ENCODE measurements at places on chromosomes 4 and X.

GRCh38 chr4:177579649-177580048 lies 137.4 kb upstream of the AGA start:
- DNase-seq: no peak

DNA sequence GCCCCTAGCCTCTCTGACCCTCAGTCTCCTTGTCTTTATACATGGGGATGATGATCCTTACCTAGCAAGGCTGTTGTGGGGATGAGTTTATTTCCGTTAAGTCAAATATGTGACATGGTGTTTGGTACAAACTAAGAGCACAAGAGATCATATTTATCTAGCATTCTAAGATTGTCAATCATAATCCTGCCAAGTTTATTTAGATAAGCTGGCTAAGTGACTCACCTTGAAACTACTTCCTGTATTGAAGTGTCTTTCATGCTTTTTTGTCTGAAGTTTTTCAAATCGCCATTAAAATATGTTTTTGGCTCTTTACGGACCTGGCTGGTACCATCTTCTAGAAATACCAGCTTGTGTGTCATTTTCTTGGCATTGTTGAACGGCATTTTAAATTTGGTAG lies 30.7 kb downstream of the MAP7D3 start:
- no peak for DNase-seq

DNA sequence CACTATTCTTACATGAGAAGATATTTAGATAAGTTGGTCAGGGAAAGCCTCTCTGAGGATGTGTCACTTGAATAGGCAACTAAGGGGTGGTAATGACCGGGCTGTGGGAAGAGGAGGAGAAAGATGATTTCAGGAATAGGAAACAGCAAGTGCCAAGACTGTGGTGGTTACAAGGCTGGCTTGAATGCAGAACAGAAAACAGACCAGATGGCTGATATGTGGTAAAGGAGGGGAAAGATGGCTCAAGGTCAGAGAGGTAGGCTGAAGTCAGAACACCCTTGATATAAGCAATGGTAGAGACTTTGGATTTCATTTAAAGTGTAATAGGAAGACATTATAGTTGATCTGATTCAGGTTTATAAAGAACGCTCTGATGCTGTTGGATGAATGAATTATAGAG lies 15.0 kb downstream of the TLR7 start:
- no peak for DNase-seq

GRCh38 chr4:74777531-74777930 lies 16.8 kb downstream of the BTC start:
- no peak for DNase-seq

- DNase-seq: no peak
These were observed 368.0 kb upstream of the AGA start for GRCh38 chr4:177810220-177810619.

DNA sequence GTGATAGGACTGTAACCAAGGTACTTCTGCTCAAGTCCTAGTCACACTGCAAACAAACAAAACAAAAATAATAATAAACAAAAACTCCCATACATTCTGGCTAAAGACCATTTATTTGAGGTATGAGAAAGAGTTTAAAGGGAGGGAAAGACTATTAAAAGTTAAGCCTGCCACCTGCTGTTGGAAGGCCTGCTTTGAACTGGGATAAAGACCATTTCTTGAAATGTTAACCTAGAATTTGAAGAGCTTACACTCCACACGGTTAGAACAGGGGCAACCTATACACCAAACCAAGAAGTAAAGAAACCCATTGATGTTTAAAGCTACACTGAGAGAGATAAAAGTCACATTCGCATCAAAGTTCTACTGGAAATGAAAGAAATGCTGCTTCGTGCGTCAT lies 548.7 kb upstream of the DIPK2B start:
- DNase-seq: no peak

DNA sequence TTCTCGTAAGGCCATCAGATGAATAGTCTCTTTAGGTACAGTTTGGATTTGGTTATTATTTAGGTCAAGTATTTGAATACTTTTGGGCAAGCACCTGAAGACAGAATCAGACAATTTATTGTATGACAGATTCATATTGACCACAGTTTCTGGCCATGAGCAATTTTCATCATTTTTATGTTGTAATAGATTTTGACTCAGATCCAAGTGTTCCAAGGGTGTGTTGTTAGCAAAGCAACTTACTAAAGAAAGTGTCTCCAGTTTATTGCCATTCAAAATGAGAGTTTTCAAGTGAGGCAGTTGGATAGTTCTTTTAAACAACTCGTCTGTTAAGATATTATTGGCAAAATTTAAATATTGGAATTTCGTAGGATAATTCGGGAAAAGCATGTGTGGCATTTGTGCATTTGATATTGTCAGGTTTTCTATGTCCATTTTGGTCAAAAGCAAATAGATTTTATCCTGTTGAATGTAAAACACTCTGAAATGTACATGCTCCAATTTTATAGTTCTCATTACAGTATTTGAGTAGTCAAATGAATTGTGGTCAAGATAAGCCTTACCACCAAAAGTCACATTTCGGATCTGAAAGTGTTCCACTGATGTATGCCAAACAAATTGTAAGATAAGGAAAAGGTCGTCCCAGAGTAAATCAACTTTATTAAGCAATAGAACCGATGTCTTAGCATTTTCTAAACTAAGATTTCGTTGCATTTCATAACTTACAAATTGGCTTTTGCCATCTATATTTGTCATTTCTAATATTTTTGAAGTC lies 8.4 kb downstream of the TLR10 start:
- DNase-seq: no peak

DNA sequence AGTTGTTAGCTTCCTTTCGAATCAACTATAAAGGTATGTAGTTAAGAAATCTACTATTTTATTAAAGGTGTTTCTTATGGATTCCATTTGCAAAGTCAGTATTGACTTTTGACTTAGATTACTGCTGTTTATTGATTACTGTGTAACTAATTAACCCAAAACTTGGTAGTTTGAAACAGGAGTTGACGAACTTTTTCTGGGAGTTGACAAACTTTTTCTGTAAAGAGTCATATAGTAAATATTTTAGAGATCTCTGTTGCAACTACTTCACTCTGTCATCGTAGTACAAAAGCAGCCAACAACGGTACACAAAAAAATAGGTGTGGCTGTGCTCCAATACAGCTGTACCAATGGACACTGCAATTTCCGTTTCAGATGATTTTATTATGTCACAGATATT lies 30.2 kb downstream of the AGA start:
- DNase-seq: no peak

DNA sequence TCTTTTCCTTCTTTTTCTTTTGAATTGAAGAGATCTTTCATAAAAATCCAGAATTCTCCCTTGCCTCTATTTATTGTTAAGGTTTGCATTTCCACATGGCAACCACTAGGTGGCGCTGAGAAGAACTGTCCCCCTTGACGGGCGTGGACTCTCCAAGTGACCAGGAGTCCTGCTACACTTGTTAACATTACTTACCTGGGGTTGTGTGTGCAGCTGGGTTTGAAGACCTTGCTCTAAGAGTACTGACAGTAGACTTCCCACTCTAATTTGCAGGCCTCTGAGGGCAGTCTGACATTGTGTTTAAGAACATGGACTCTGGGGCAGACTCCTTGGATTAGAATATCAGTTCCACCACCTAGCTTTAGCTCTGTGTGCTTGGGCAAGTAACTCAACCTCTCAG lies 52.8 kb downstream of the GPRIN3 start:
- DNase-seq: peak; percentile 34

GRCh38 chrX:72532366-72532765 lies 40.3 kb downstream of the HDAC8 start:
- no peak for DNase-seq

- peak; percentile 81 for DNase-seq
These were observed 1.8 kb downstream of the ARHGAP4 start for GRCh38 chrX:153924149-153924861.

GRCh38 chrX:153867139-153867538 lies 18.8 kb downstream of the L1CAM start:
- DNase-seq: peak; percentile 4

- DNase-seq: no peak
These were observed 83.9 kb upstream of the MSX1 start for GRCh38 chr4:4775493-4776004.

DNA sequence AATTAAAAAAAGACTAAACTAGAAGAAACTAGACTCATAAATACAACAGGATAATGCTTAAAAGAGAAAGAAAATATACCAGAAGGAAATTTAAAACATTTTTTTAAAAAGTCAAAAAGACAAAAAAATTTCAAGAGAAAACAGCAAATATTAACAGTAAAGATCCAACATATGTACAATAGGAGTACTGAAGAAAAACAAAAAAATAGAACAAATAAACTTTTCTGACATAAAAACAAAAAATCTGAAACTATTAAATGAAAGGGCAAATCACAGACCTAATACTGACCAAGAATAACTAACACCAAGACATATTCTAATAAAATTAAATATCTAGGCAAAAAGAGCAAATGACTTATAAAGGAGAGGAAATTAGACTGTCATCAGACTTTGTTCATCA lies 11.5 kb downstream of the DNAJB14 start:
- no peak for DNase-seq

DNA sequence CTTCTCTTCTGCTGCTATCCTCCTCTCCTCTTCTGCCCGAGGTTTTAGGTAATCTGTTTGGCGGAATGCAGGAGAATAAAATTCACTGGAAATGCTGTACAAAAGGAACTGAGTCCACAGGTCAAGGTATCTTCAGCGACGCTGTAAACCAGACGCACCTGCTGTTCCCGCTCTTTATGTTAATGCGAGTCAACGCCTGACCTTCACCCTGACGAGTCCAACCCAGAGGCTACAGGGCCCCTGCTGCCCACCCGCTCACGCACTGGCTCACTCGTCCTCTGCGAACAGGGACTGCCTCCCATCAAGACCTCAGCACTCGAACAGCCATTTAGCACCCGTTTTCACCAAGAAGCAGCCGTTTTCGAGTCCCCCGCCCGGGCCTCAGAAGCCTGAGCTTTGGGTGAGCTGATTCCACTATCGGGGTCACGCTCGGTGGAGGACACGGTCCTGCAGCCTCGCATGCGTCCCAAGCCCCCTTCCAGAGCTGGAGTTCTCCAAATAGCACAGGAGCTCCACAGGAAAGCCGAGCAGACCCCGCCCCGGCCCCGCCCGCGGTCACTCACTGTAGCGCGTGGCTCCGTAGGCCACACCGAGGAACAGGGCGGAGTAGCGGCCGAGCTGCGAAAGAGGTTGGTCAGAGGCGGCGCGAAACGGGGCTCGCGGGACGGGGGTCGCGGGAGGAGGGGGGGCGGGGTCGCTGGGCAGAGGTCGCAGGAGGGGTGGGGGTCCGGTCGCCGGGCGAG lies 556 bp downstream of the ATP5ME start:
- DNase-seq: peak; percentile 51

- DNase-seq: no peak
These were observed 23.0 kb downstream of the FLNA start for GRCh38 chrX:154351183-154352011.

DNA sequence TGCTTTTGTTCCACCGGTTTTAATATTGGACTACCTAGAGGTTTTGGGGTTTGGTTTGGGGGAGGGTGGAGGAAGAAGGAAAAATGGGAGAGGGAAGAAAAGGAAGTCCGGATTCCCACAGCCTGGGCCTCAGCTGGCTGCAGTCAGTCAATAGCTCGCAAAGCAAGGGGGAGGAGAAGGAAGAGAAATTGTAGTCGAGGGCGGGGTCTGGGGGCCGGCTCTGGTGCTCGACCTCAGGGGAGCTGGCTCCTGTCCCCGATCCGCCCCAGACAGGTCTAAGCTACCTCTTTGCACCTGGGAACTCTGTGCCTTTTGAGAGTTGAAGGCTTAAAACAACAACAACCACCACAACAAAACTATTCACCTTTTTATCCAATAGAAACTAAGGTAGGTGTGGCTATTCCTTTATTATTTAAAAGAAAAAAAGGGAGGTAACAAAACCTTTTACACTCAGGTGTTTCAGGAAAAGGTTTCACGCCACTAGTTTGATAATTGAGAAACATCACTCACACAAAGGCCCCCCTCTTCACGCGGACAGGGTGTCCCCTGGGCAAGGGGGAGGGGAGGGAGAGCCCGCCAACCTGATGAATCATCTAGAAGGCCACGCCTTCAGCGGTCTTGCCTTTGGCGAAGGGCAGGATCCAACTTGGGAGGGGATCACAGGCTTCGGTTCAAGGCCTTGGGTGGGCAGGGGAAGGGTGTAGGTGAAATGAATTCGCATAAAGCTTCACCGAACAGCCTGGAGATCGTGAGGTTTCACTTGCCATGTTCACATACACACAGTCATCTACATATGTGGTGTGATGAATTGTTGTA lies 1.6 kb upstream of the LNX1 start:
- no peak for DNase-seq

- no peak for DNase-seq
These were observed 86.8 kb downstream of the CAMK2D start for GRCh38 chr4:113674733-113675132.

DNA sequence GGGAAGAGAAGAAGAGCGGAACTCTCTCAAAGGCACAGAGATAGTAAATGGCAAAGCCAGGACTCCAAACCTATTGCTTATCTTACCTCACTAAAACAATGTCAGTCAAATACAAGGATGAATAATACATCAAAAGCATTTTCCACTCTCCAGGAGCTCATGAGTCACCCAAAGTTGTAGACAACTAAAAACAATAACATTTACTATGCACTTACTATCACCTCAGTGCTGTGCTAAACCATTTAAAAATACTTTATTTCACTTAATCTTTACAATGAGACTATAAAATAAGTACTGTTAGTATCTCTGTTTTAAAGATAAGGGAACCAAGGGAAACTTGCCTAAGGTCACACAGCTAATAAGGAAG lies 163.2 kb upstream of the SPANXC start:
- no peak for DNase-seq

GRCh38 chr4:124018383-124019317 lies 622.1 kb downstream of the SPRY1 start:
- no peak for DNase-seq

DNA sequence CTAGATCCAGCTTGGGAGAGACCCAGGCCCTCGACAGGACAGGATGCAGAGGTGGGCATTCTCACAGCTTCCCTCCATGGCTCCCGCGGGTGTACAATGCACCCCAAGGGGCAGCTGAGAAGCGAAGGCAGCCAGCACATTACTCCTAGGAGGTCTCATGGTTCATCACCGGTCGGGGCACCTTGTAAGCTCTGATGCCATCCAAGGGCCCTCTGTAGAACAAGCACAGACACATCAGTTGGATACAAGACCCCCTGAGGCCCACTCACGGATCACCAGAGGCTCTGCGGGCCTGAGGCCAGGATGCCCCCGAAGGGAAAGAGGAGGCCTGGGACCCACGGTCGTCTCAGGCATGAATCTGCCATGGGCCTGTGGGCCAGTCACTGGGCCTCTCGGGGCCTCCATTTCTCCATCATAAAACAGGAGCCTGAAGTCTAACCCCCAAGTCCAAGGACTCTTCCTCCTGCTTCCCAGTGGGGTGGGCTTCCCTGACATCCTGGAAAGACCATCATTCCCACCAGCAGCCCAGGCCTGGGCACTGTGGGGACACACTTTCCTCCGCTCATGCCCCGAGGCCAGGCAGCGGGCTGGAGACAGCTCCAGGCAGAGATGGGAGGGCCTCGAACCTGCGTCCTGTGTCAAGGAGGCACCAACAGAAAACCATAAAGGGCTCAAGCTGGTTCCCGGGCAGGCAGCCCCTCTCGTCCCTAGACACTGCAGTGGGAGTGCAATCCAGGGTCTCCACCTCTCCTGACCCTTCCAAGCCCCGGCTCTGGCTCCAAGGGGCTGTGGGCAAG lies 20.1 kb downstream of the HMX1 start:
- DNase-seq: no peak

- peak; percentile 15 for DNase-seq
These were observed 114.7 kb downstream of the TRAPPC11 start for GRCh38 chr4:183773790-183774189.

GRCh38 chrX:52574416-52575275 lies 57.8 kb upstream of the XAGE1B start:
- DNase-seq: peak; percentile 63
